ENCODE measurements at places on chromosomes 11 and 22.

- DNase-seq, result no peak
These were observed 7.3 kb upstream of the TBX1 start for GRCh38 chr22:19753090-19753842.

DNA sequence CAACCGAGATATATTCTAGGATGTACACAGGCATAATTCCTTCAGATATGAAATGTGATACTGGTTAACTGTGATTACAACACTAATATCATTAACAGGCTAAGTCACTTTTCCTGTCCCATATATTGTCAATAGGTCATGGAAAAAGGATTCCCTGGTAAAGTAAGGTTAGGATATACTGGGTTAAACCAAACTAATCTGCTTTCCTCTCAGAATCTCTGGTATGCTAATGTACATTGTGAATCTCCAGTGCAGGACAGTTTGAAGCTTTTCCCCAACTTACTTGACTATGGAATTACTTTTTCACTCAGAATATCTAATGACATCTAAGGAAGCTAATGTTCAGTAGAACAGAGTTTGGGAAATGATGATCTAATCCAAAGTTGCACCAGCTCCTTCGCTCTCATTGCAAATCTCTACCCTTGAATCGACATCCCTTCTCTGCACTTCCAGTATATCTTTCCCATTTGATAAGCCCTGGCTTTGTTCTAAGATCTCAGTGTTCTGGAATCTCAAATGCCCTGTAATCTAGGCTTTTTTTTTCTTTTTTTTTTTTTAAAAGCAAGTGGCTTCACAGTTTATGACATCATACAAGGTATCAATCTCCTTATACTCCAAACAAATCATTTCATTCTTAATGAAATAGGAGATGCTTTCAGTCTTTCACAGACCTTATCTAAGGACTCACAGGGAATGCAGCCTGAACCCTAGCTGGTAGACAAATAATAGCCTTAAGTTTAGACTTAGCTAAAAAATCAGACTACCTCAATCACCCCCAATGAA lies 43.8 kb downstream of the COPB1 start:
- no peak for DNase-seq

DNA sequence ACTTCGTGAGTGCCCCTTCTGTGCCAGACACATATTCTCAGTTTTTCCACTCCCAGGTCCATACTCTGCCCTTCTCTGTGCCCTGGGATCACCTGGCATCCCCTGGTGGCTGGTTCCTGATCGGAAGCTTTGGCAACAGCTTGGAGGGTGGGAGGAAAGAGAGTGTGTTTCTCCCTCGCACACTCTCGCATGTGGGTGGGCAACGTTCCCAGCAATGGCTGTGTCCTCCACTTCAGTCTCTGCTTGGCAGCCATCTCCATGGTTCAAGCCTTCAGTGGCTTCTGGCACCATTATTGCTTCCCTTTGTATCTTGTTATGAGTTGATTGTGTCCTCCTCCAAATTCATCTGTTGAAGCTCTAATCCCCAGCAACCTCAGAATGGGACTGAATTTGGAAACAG lies 342.7 kb upstream of the SYN3 start:
- DNase-seq, result no peak

GRCh38 chr11:16252373-16252772 lies 104.0 kb downstream of the SOX6 start:
- DNase-seq, result no peak

DNA sequence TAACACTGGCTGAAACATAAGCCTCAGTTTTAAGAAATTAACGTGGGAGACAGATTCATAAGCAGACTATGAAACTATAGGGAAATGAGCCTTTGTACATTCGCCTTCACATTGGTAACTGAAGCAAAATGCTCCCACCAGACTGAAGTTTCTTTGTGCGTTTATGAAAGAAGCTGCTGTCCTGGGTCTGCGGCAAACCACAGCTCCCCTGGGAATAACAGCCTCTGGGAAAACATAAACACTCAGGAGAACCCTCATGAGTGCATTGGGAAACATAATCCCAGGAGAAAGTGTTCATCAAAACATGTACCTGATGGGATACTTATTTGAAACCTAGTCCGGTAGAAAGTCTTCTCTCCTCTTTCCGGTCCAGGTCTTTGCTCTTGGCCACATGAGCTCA lies 193.1 kb upstream of the LARGE1 start:
- DNase-seq, result no peak

GRCh38 chr11:35377262-35377661 lies 42.1 kb downstream of the SLC1A2 start:
- DNase-seq, result no peak

- no peak for DNase-seq
These were observed 39.8 kb downstream of the GLB1L2 start for GRCh38 chr11:134371436-134372185.

GRCh38 chr11:46916286-46917108 lies 1.9 kb downstream of the LRP4 start:
- DNase-seq, result peak; percentile 60

DNA sequence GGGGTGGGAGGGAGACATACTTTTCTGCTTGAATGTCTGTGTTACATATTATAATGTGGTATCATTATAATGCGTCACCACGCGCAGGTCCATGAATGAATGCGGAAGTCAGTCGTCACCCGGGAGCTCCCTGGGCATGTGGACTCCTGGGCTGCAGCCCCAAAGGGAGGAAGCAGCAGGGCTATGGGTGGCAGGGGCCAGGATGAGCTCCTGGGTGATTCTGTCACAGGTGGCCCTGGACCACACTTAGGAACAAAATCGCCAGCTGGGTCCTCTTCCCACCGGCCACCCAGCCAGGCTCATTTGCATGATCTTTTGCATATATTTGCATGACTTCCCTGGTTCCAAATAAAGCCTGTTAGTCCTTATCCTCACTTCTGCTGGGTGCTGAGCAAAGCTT lies 51.2 kb downstream of the KCNJ4 start:
- no peak for DNase-seq

Data from GM10248 (cell line).